ENCODE measurements at places on chromosomes 12 and 14.
A peak's percentile ranks its signal among the peaks of the same experiment; 100 is the strongest.

DNA sequence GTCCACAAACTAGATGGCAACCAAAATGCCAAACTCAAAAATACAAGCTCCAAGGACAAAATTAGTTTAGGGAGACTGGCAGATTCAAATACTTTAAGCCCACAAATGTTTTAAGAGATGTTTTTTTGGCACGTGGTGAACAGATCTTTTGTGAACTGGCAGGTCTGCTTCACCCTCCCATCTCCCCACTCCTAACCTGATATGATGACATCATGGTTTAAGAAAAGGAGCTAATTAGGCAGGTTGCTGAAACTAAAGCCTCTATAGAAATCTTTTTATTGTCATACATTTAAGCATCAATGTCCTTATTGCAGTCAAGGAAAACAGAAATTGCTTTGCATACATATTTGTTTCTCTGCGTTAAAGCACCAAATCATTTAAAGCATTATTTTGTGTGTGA, 5.8 kb downstream of the LRIG3 start:
- DNase-seq, result no peak

DNA sequence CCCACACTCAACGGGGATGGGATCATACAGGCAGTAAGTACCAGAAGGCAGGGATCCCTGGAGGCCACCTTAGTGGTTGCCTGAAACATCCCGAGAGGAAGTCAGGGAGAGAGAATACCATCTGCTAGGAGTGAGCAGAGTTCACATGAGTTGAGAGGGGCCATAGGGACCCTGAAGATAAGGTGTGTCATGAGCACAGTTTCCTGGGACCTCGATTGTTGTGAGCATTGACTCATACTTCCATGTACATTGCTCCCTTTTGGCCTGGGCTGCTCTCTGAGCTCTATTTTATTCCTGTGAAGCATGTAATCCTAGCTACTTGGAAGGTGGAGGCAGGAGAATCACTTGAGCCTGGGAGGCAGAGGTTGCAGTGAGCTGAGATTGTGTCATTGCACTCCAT, 120.5 kb downstream of the TBC1D30 start:
- DNase-seq, result no peak

DNA sequence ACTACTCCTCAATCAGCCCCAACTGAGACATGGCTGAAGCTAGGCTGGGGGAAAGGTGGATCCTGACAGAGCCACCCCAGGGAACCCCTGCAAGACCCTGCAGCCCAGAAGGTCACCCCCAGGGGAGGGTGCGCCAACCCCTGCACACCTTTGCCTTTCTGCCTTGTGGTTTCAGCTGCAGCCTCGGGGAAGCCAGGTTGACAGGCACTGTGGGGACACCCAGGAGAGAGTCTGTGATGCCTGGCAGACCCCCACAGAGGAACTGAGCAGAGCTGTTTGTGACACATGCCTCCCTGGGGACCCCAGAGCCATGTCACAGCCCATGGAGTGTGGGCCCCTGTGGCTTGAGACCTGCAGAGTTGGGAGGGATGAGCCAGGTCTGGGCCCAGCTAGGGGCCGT, 11.8 kb upstream of the HHIPL1 start:
- DNase-seq, result no peak

DNA sequence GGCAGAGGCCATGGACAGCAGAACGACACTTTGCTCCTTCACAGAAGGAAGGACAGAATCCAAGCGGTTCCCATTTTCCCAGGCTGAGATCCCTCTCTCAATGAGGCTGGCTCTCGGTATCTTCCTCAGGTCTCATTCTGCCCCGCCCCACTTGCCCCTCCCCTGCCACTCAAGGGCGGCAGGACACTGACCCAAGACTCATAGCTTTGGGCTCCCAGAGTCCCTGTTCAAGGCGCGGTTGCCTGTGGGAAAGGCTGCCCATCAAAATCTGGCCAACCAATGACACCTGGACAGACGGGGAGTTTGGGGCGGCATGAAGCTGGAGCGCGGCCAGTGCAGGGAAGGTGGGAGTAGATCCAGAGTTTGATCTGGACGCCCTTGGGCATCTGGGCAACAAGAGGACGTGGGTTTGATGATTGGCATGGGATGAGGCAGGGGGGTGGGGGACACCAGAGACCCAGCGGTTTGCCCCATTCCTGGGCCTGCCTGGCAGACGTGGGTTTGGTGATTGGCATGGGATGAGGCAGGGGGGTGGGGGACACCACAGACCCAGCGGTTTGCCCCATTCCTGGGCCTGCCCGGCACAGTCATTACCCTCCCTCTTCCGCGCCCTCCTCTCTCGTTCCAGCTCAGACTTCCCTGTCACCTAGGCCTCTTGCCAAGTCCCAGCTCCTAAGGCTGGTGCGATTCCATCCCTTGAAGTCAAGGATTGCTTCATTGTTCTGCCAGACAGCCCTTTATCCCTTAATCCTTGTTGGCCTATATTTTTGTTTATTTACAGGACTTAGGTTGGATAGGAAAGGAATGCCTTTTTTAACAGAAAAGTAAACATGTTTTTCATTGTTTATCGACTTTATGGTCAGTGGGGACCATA, 92.1 kb downstream of the NINJ2 start:
- no peak for DNase-seq

DNA sequence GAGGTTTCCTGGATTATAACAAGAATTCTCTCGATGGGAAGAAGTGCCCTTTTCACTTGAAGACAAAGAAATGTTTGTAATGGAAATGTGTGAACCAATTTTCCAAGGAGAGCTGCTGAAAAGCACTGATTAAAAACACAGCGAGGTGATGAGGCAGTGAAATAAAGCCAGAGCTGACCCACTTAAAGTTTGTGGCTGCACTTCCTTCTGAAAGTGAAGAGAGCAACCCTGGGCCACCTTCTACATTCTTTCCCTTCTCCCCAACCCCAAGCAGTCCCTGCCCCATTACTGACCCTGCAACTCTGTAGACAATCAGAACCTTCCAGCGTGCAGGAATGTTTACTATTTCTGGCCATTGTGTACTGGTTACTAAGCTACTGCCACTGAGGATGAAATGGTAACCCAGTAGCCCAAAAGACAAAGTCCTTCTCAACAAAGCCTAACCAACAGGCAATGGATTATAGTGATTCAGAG, 173.9 kb downstream of the TTC7B start:
- no peak for DNase-seq

DNA sequence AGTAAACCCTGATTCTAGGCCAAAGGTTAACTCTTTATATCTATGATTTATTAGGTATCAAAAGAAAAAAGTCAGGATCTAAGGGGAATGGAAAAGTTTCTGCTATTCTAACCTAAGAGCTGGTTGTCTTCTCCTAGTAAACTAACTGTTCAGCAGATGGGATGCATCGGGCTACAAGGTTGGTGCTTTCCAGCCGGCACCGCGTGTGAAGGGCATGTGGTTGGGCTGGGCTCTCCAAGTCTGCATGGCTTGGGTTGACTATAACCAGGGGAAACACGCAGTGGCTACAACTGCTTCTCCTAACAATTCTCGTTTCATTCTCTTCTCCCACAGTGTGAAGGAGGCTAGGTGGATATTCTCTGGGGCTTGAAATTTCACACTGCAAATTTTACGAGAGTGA, 354.5 kb downstream of the APAF1 start:
- no peak for DNase-seq

GRCh38 chr14:72420749-72421474, 473.0 kb downstream of the DPF3 start:
- peak; percentile 22 for DNase-seq

GRCh38 chr12:120944645-120945217, 33.6 kb upstream of the HNF1A start:
- no peak for DNase-seq

DNA sequence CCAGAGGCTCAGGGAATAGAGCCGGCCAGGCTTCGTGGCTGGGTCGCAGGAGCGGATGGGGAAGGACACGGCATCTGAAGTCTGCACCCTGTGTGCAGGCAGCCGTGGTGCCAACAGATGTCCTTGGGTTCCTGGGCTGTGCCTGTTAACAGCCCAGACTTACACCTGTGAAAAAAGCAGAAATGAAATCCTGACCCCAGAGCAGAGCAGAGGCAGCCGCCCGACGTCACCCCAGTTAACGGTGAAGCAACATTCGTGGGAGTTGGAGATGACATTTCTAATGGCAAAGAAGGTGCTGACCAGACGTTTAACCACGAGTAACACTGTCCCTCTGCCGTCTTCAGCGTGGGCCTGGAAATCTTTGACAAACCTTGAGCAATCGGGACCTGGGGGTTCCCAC, 200.3 kb upstream of the DIO3 start:
- no peak for DNase-seq

GRCh38 chr12:50062728-50063460, 5.5 kb downstream of the ASIC1 start:
- no peak for DNase-seq

- DNase-seq, result no peak
Measured at GRCh38 chr12:33832900-33833299, 189.4 kb upstream of the ALG10 start.

GRCh38 chr12:121676190-121676589, 6.7 kb upstream of the MORN3 start:
- DNase-seq, result no peak

DNA sequence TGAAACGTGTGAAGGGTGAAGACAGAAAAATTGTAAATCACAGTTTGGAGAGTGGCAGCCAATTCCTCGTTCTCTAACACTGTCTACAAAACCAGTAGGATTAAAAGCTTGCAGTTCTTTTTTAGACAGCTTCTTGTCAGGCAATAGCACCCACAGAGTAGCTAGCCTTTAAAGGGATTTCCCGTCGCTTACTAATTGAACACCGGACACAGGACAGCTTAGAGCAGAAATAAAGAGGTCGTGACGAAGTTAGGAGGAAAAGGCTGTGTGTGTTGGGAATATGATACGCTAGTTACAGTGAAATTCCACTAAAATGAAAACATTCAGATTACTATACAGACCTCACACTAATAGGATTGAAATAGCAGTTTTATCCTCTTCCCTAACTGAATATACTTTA, 149.1 kb upstream of the FLRT2 start:
- DNase-seq, result no peak

GRCh38 chr12:59677857-59678256, 82.0 kb downstream of the SLC16A7 start:
- DNase-seq, result no peak

DNA sequence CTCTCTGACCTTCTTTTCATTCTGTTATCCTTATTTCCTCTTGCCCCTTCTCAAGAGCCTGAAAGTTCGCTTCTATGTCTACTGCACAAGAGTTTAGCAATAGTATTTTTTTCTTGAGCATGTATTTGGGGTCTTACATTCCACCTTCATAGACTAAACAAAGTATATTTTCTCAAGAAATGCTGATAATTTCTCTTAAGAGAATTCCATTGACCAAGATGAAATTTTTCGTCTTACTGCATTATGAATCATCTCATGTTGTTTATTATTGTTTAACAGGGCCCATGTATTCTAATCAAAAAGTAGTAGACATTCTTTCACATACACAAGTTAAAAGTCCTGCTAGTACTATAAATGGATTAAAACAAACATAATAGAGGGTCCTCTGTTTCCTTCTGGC, 219.3 kb downstream of the C12orf50 start:
- DNase-seq, result no peak

GRCh38 chr12:132481345-132481744, 8.6 kb upstream of the FBRSL1 start:
- DNase-seq, result no peak

GRCh38 chr12:82880442-82880901, 193.8 kb downstream of the TMTC2 start:
- no peak for DNase-seq

DNA sequence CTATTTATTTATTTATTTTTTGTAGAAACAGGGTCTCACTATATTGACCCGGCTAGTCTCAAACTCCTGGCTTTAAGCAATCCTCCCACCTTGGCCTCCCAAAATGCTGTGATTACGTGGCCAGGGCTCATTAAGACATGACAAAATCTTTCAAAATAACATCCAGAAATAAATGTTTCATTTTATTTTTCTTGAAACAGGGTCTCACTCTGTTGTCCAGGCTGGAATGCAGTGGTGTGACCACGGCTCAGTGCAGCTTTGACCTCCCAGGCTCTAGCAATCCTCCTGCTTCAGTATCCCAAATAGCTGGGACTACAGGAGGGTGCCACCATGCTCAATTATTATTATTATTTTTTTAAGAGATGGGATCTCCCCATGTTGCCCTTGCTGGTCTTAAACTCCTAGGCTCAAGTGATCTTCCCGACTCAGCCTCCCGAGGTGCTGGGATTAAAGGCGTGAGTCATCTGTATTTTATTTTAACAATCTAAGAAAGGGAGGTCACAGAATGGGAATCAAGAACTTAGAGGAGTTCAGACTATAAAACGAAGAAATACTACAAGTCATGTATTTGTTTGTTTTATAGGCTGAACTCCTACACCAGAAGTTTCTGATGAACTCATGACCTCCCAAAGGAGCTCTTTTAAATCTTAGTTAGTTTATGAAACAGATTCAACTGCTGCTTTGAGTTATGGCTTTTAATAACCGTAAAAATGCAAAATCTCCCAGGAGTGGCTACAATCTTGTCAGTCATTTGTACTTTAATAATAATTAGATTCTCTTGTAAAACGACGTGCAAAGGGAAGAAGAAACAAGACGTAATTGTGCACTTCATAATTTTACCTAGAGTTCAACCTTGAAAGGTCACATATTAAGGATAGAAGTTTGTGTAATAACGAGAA, 2.1 kb upstream of the TMEM263 start:
- DNase-seq, result no peak

DNA sequence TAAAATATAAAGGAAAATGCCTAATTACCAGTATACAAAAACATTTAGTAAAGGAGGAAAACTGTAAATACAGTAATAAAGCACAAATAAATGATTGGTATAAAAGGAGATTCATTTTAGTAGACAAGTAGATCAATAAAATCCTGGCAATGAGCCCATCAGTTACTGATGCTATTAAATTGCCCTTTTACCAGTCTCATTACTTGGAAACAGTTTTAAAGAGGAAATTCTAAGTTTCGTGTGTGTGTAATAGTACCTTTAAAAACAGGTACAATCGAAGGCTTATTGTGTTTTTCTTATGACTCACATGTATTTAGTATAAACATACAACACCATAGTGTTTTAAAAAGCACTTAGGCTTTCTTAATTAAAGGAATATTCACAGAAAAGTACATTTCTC, 46.4 kb upstream of the SYT10 start:
- DNase-seq, result no peak

DNA sequence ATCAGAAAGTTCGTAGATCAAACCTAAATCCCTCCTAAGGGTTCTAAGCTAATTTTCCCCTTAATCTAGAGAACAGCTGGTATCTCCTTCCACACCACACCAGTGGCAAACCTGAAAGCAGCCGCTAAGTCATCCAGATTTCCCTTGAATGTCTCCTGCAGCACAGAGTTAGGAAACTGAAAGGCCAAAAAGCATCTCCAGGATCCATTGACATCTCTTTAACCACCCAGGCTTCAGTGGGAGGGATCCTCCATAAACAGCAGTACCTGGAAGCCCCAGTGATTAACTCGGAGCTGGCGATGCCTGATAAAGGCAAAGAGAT, 47.6 kb downstream of the CRACR2A start:
- no peak for DNase-seq

GRCh38 chr12:75548879-75549278, 37.5 kb upstream of the KRR1 start:
- no peak for DNase-seq
